ENCODE measurements at places on chromosomes 3 and 15.
A peak's percentile ranks its signal among the peaks of the same experiment; 100 is the strongest.

DNA sequence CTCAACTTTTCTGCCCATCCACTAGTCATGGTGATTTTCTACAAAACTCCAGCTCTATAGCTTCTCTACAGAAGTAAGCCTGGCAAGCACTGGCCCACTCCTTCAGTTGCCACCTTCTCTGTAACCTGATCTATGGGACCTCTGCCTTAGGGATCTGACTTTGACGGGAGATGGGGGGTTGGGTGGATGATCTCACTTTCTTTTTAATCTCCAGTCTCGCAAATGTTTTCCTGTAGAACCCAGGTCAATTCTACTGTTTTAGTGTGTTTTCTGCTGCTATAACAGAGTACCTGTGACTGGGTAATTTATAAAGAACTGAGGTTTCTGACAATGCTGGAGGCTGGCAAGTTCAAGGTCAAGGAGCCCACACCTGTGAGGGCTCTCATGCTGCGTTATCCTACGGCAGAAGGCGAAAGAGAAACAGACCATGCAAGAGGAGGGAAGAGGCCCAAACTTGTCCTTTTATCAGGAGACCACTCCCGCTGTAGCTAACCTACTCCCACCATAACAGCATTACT lies 189.9 kb upstream of the THRB start:
- no peak for DNase-seq

- no peak for DNase-seq
Observed at GRCh38 chr15:68504681-68505170, 72.8 kb upstream of the ITGA11 start.

GRCh38 chr3:65170390-65171042 lies 482.7 kb upstream of the ADAMTS9 start:
- peak; percentile 75 for DNase-seq

- DNase-seq: no peak
Observed at GRCh38 chr3:28134792-28135375, 106.5 kb upstream of the CMC1 start.

GRCh38 chr15:85504749-85505676 lies 124.6 kb downstream of the AKAP13 start:
- DNase-seq: peak; percentile 49

DNA sequence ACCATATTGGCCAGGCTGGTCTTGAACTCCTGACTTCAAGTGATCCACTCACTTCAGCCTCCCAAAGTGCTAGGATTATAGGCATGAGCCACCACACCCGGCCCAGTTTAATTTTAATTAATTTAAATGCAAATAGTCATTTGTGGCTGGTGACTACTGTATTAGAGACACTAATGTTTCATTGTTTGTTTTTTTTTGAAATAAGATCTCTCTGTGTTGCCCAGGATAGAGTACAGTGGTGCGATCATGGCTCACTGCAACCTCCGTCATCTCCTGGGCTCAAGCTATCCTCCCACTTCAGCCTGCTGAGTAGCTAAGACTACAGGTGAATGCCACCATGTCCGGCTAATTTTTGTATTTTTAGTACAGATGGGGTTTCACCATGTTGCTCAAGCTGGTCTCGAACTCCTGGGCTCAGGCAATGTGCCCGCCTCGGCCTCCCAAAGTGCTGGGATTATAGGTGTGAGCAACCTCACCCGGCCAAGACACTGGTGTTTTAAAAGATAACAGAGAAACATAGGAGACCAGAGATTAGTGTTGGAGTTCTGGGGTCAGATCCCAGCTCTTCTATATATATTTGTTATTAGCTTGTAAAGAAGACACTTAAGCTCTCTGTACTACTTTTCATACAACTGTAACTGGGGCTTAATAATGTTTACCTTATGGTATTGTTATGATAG lies 34.5 kb upstream of the RAB11A start:
- no peak for DNase-seq

DNA sequence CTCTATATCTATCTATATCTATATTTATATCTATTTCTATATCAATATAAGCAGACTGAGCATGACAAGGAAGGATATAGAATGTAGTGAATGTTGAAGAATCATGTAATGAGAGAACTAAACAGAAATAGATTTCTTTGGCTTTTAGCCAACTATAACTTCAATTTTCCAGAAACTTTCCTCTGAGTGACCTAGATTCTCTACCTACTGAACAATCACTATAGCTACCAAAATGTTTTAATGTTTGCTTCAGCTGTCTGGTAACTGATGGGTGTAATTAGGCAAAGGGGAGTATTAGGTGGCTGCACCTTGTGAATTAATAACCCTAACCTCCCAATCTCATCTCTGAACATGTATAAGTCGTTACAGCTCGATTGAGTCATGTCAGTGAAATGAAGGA lies 76.4 kb upstream of the ROBO1 start:
- DNase-seq: no peak

GRCh38 chr3:152892446-152892845 lies 57.5 kb downstream of the P2RY1 start:
- DNase-seq: no peak

GRCh38 chr3:46094506-46094905 lies 67.2 kb upstream of the XCR1 start:
- no peak for DNase-seq

DNA sequence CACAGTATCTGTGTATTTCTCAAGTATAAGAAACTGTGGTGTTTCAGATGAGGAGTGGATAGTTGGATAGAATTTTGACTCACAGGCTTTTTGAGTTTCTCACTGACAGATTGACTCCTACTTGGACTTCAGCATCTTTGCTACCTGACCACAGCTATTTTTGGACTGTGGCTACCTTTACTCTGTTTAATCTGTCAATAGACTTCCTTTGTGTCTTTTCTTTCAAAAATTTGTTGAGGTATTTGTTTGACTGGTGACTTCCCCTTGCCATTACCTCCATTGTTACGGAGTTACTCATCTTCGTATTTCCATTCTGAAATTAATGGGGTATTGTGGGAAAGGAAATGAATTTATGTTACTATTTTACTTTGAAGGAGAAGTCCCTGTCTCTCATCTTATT lies 123.8 kb downstream of the AGBL1 start:
- no peak for DNase-seq

DNA sequence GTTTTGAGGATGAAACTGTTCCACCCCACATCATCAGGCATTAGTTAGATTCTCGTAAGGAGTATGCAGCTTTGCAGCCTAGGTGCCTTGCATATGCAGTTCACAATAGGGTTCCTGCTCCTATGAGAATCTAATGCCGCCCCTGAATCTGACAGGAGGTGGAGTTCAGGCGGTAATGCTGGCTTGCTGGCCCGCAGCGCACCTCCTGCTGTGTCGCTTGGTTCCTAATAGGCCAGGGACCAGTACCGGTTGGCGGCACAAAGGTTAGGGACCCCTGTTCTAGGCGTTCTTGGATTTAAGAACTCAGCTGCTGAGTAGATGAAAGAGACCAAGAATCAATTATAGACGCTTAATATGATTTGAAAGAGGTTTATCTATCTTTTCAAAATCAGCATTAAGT lies 595.4 kb downstream of the CADM2 start:
- no peak for DNase-seq

DNA sequence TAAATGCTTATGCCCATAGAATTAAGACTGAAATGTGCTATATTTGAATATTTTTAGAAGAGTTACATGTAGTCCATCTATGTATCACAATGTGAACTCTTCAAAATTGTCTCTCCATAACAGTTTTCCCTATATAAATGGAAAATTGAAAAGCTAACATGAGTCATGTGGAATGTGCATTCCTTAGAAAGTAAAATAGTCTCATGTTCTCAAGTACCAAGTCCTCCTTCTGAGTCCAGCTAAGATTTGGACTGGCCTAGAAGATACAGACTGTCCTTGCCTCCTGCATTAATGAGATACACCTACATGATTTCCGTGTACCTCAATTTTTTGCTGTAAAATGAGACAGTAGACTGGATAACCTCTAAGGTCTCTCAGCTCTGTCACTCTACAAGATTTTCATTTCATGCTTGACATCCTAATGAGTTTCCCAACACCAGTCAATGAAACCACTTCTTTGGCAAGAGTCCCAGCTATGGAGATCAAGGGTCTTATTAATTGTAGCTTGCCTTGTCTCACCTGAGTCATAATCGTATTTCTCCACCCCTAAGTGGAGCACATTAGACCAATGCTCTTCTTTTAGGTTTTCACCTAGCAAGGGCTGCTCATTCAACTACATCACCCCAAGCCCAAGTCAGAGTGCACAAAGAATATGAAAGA lies 350.6 kb upstream of the IL12A start:
- DNase-seq: no peak

DNA sequence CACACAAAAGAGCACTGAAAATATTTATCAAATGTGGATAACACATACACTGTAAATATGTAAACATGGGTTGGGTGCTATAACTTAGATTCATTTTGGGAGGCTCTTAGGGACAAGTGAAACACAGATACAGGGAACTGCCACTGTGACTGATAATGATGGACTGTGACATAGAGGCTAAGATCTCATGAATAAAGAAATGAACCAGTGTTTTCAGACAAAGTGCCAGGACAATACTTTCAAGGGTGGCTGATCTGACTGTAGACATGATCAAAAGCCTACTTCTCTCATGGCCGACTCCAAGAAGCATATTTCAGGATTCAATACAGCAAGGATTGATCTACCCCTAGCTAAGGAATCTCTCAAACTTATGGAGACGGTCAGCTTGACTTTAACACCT lies 353.8 kb downstream of the FGF12 start:
- no peak for DNase-seq

DNA sequence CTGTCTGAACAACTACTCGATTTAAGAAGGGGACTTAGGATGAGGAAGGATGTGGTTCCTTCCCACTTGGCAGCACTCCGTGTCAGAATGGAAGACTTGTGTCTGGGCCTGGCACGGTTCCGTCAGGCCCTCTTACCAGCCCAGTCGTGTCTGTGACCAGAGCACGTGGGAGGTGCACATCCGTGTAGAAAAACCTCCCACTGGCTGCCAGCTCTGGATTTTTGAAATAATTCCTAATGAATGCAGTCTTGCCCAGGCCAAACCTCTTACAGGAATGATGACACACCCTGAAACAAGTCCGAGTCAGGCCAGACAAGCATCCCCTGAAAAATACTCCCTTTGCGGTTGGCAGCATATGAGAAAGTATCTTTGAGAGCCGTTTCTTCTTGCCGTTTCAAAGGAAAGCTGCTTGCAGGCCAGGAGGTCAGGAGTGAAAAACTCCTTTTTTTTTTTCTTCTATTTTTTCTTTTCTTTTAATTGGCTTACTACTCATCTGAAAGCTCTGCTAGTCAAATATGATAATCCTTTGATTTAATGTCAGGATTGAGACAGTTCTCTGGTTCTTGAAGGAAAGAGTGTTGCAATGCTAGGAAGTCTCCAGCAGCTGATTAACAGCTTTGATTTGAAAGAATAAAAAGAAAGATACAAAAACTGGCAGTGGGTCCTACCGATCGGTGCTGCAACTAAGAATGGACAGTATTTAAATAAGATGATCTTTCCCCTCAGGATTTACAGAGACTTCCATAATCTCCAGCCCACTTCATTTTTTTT lies 19.8 kb downstream of the IL1RAP start:
- peak; percentile 16 for DNase-seq

- DNase-seq: no peak
Observed at GRCh38 chr15:89629829-89630228, 25.4 kb downstream of the KIF7 start.

DNA sequence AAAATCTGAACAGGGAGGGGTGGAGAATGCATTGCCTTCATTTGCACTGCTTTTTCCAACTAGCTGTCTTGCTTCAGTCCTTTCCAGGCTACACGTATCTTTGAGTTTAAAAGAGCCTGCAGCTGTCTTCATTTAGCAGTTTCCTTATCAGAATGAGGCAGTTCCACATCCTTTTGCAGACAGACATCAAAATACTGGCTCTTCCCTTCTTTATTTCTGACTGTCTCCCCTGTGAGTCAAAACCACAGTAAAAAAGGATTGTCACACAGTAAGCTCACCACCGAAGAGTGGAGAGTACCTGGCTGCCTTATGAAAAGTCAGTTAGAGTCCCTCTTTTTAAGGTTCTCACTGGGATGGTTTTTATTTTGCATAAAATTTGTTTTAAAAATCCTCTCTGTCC lies 205.5 kb upstream of the CD96 start:
- no peak for DNase-seq

DNA sequence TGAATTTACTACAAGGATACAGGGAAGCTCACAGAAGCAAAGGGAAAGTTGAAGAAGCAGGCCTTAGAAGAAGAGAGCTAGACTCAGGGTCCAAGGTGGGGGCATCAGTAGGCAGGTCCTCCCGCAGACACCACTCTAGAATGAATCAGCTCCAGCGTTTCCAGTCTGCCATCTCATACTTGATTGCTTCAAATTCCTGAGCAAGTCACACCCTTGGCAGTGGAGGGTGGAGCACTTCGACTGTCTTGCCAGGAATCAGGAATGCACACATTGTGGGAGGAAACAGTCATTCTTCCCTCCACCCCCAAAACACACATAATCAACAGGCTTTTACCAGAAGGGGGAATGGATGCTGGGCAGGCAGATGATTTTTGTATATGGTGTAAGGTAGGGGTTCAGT lies 78.5 kb downstream of the CHCHD6 start:
- DNase-seq: peak; percentile 14

DNA sequence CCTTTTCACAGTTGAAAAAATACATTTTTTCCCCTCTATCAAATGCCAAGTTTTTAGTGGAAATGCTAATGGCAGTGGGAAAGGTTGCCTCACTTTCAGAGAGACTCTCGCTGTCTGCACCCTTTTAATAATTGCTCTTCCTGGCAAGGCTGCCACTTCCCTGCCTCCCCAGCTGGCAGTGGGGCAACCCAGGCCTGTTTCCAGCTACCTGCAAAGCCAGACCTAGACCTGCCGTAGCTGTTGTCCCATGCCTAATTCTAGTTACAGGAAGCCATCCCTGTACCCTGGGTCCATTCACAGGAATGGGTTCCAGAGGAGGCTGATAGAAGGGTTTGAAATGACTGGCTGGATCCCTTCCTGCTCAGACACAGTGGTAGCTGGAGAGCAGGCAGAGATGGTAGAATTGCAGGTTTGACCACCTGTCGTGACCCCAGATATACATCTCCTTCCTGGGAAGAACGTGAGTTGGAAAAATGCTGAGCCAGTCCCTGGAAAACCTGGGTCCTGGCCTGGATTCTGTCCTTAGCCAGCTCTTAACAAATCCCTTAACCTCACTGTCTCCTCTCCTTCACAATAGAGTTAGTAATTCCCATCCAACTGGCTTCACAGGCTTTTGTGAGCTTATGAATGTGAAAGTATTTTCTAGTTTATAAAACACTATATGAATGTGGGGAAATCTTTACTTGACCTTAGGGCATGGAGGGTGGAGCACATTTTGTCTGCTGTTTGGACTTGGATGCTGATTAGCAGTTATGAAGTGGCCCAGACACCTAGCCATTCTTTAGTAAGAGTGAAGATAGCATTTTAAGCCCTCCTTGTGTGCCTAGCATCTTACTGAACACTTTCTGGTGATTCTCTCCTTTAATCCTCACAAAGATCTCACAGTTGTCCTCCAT lies 12.9 kb upstream of the ALPK3 start:
- no peak for DNase-seq

All from thyroid gland (tissue), 4 donors.